Stimulated activated CD4-positive, alpha-beta T cell treated with anti-CD3 and anti-CD28 coated beads, TNF-alpha, amount 100 ng/mL, for 24 hours (primary cell): ENCODE measurements at places on chromosomes 1 and 21.

- DNase-seq: no peak
Measured at GRCh38 chr1:25039229-25039628, 109.2 kb upstream of the RUNX3 start.

- DNase-seq: no peak
Measured at GRCh38 chr1:114559356-114559755, 22.1 kb downstream of the BCAS2 start.

DNA sequence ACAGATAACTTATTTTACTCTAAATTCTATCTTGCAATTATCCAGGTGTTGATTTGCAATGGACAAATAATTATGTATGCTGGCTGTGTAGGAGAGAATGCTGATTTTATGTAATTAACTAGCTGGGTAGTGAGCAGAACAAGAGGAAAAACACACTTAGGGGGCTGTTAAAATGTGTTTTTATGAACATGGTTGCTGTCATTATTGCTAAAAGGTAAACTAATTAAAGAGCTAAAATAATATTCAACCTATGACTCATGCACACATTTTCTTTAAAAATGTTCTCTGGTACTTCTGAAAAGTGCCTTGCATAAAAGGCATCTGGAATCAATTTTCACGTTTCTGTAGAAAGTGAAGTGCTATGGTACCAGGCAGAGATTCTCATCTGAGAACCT, 192.8 kb upstream of the C8B start:
- DNase-seq: no peak

DNA sequence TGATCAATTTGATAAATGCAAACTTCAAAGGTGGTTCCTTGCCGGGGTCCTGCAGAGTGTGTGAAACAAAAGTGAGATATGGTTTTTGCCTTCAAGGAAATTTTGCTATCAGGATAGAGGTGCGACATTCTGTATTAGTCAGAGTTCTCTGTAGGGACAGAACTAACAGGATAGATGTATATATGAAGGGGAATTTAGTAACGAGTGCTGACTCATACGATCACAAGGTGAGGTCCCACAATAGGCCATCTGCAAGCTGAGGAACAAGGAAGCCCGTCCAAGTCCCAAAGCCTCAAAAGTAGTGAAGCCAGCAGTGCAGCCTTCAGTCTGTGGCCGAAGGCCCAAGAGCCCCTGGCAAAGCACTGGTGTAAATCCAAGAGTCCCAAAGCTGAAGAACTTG, 157.0 kb downstream of the RYR2 start:
- DNase-seq: no peak

DNA sequence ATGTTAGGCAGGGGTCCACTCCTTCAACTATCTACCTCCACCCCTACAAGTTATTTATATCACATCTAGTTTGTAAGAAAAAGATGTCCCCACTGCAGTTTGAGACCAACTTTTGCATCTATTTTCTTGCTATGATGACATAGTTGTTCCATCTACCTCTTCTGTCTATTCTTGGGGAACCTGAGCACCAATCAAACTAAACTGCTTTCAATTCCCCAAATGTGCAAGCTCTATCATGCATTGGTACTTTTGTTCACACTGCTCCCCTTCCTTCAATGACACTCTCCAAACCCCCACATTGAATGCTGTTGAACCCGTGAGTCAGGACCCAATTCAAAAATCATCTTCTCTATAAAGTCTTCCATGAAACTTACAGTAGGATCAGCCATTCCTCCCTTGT, 16.0 kb upstream of the FRRS1 start:
- DNase-seq: no peak

GRCh38 chr1:52852854-52853253, 10.3 kb downstream of the ZYG11A start:
- no peak for DNase-seq

DNA sequence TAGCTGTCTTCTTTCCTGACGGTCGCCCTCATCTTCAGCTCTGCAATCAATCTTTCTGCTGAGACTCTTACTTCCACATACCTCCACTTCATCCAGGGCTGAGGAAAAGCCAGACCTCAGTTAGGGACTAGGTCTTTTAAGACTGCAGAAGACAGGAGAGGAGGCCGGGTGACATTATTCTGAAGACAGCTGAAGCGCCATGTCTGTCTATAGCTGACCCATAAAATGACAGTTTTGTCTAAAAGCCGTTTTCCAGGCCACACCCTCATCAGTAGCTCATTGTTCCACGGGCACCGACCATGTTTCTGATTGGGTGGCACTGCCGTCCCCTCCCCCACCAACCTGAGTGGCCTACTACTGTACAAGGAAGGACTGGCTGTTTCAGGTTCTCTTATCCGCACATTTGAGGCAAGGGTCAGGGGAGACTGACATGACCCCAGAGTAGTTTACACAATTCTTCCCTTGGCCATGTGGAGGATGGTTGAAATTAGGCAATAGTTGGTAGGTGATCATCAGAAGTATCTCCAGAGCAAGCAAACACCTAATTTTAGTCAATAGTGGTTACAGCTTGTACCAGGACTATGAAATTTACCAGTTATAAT, at the start of gene ADCY10:
Gene ADCY10 (minus strand): TSS at position 240 of the 602 bp plus-strand sequence. CDS start 8,994 bp downstream, outside the sequence.
- no peak for DNase-seq

GRCh38 chr21:45876381-45877170, 105.0 kb upstream of the COL6A1 start:
- no peak for DNase-seq

GRCh38 chr1:53367503-53368313, 39.8 kb upstream of the LRP8 start:
- DNase-seq: no peak

GRCh38 chr1:189658381-189658780, 819.3 kb downstream of the BRINP3 start:
- no peak for DNase-seq

DNA sequence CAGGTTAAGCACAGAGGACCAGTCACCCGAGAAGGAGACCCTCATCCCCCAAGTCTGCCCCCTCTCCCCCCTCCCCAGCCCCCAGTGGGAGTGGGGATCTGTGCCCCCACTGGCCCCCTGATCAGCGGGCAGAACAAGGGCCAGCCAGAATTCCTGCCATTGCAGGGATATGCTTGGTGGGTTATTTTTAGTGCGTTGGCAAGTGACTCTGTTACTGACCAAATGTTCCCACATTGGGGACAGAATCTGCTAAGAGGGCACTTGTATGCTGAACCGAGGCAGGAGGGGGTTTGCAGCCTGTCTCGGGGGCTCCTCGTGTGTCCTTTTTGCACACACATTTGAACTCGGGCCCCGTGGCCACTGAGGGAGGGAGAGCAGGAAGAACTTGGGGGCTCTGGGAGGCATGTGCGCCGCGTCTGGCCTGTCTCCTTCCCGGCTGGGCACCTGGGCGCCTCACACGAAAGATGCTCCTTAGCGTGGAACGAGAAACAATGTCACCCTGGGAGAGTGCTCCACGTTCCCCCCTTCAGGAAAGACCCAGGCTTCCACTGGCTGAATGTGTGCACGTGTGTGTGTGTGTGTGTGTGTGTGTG, 66.4 kb upstream of the CASZ1 start:
- DNase-seq: no peak

DNA sequence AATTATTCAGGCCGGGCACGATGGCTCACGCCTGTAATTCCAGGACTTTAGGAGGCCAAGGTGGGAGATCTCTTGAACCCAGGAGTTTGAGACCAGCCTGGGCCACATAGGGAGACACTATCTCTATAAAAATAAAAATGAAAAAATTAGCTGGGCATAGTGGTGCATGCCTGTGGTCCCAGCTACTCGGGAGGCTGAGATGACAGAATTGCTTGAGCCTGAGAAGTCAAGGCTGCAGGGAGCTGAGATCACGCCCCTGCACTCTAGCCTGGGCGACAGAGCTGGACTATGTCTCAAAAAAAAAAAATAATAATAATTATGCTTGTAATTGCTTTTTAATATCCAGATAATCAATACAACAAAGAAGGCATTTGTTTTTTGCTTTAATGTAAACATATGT, 91.3 kb downstream of the RIPK4 start:
- DNase-seq: no peak

- no peak for DNase-seq
Measured at GRCh38 chr1:64980745-64981600, 14.6 kb upstream of the JAK1 start.

- DNase-seq: no peak
Measured at GRCh38 chr1:234583755-234584419, 26.1 kb downstream of the IRF2BP2 start.

DNA sequence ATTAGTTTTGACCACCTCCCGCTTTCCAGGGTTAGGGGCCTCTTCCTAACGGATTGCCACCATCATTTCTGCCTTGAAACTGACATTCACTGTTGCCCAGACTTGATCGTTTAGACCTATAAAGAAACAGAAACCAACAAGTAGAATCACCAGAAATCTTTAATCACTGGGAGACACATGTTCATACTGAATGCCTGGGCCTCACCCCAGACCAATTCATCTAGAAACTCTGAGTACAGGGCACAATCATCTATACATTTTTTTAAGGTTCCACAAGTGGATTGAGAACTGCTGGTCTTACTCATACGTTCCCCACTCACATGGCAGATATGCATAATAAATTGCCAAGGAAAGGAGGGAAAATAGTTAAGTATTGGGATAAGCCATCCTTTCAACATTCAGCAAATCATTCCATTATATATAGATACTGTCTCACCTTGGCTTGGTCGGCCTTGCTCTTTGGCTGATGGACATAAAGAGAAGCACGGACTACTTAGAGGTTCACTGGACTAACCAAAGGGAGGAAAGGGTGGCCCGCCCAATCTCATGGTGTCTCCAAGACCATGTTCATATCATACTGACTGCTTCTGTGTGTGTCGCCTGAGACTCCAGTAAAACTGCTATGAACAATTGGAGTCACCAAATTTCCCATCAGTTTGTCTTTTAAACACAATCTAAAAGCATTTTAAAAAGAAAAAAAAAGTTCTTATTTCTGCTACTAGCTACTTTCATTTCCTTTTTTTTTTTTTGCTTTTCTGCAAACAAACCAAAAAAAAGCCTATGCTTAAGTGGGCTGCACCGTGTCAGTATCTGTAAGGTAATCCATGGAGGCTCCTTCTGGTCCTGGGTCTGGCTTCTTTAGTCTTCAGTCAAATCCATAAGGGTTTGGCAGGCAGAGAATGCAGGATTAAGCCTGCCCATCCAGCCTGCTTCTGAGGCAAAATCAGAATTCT, 9.4 kb upstream of the TARBP1 start:
- DNase-seq: no peak

- no peak for DNase-seq
Measured at GRCh38 chr1:185776522-185776921, 42.3 kb downstream of the HMCN1 start.

GRCh38 chr1:150621497-150622302, 7.7 kb downstream of the ENSA start:
- no peak for DNase-seq

DNA sequence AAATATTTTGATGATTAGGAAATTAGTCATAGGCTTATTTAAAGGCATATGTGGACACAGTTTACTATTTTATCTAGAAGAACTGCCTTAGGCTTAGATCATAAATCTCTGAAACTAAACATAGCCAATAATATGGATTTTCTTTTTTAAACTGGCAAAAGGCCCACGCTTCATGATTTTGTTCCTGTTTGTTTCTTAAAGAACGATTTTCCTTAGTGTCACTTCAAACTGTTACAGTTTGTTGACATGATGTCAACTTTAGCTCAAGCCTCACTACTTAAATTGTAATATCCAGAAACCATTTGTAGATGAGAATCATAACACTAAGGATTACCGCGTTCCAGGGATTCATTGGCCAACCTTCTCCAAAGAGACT, 322.6 kb downstream of the HHIPL2 start:
- DNase-seq: no peak

DNA sequence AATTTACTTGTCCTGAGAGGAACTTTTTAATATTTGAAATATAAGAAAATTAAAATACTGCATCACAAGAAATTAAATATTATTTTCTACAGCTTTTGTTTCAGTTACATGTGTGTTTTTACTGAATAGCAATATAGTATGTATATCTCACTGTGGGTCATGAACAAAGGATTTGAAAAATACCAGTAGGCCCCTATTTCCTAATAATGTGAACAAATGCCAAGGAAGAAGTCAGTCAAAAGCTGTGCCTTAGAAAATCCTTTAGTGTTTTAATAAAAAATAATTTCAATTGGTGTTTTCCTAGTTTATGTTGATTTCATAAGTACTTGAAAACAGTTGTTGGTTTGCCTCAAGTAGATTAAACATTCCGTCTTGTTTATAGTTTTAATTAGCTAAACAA, 46.7 kb downstream of the SMYD3 start:
- DNase-seq: no peak

DNA sequence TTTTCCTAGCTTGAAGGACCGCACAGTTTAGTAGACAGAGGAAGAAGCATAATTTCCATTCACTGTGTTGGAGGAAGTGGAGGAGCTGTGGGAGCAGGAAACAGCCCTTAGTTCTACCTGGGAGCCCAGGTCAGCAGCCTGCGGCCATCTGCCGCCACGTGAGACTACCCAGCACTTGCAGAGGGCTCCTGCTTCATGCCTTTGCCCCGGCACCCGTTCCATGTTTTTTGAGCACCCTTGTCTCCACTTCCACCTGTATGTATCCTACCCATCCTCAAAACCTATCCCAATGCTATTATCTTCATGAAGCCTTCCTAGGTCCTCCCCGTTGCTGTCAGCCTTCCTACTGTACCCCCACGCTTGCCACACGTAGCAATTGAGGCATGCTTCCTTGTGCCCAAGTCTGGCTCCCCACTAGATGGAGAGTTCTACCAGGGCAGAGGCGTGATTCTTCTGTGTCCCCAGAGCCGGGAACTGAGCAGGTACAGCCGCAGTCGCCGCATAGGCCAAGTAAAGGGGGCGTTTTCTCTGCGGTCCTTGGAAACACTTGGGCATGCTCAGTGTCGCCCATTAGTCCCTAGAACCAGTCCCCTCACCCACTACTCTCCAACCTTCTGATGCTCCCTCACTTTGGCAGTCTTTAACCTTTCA, 1.9 kb downstream of the SLC6A9 start:
- no peak for DNase-seq

GRCh38 chr21:26100573-26100972, 70.0 kb downstream of the APP start:
- DNase-seq: no peak

GRCh38 chr1:113793878-113794834, 18.1 kb downstream of the RSBN1 start:
- no peak for DNase-seq
